Islet precursor cell (in vitro differentiated cells): ENCODE measurements at places on chromosomes 5 and 9.
A peak's percentile ranks its signal among the peaks of the same experiment; 100 is the strongest.

DNA sequence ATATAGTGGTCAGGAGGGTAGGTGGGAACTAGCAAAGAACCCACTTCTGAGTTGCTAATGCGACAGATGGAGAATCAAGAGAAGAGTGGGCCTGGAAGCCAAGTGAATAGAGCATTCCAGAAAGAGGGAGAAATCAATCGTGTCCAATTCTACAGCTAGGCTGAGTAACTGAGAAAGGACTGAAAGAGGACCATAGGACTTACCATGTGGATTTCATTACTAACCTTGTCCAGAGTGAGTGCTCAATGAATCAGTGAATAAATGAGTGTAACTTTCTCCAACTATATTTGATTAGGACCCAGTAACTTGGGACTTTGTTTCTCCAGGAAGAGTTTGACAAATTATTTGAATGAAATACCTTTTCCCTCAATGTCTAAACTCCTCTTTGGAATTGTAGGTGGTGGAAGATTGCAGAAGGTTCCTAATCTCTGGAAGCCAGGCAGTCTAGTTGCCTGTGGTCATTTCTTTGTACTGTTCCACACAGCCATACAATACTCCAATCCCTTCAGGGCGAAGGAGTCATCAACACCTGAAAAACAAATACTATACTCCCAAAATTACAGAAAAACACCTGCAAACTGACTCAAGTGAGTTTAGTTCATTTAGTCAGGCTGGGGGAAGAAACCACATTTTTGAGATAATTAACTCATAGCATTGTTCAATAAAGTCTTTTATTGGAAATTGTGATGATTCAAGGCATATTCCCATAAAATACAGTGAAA is 2.6 kb upstream of the F2RL1 start:
- no peak for DNase-seq

DNA sequence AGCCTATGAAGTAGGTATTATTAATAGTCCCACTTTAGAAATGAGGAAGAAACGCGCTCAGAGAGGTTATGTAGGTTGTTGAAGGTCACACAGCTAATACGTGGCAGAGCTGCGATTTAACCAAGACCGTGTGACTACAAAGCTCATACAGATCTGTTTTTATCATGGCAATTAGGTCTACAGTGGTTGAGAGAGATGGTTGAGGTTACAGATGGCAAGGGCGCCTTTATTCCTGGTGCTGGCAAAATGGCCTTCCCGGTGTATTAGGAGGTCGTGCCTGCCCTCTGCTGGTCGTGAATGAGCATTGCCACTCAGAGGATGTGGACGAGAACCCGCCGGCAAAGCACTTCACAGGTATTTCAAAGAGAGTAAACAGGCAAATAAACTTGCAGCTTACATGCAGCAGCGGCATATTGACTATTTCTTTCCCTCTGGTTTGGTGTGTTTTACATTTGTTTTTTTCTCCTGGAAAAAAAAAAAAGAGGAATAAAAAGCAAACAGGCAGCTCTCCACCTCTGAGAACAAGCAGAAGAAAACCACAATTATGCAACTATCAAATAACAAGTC is 65.3 kb upstream of the EGFLAM start:
- DNase-seq: peak; percentile 84

GRCh38 chr5:133680830-133681565 is 68.7 kb upstream of the FSTL4 start:
- peak; percentile 43 for DNase-seq

GRCh38 chr5:61379677-61380076 is 47.6 kb downstream of the ZSWIM6 start:
- DNase-seq: no peak

DNA sequence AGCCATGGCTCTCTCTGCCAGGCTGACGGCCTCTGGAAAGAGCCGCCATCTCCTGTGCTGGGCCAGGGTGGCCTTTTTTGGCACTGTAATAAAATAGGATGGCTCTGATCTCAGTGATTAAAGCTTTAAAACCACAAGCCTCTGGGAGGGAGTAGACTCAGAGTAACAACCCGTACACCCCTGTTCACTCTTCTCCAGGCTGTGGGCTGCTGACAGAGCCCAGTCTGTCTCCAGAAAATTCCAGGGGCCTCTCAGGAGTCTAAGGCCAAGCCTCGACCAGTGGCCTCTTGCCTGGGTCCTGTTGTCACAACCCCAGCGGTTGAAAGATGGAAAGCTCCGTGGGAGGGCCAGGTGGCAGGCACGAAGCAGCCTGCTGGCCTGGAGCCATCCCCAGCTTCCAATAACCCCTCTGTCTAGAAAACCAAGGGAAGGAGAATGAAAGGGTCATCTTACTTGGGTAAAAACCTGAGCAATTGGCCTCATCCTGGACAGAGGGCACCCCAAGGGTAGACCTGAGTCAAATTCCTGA is 286.7 kb upstream of the ZNF462 start:
- no peak for DNase-seq

DNA sequence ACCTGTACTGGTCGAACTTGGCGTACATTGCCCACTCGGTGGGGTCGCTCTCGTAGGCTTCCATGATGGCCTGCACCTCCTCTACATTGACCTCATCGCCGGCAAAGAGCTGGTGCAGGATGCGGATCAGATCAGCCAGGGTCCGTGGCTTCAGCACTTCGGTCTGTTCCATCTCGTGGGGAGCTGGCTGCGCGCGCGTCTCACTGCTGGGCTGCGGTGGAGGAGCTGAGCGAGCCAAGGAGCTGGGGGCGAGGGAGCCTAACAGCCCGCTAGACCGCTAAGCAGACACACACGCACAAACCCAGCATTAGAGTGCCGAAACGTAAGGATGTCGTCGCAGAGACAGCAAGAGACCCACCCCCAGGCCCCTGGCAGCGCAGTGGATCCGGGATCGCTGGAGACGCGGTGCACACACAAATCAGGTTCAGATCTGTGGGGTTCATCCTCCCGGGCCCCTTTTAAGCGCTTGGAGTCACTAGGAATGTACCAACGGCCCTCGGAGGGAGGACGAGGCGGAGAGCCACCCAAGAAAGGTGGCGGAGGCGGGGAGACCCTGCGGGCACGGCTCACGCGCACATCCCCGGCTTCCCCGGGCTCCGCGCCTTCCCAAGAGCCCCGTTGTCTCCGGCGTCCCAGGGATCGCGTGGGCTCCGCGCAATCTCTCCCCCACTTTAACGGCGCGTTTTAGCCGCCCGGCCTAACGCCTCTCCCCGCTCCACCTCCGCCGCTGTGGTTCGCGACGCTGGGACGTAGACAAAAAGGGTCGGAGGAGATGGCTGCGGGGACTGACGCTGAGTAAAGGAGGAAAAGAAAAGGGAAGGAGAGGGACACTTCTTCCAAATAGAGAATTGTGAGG is at the start of gene CDO1:
TSS of gene CDO1 (minus strand) at position 434 of the 856 bp plus-strand sequence. CDS start at position 172, 262 bp downstream.
- peak; percentile 84 for DNase-seq

GRCh38 chr5:173733425-173733824 is 117.0 kb upstream of the BOD1 start:
- DNase-seq: no peak

- no peak for DNase-seq
These were observed 140.5 kb downstream of the MUSK start for GRCh38 chr9:110809038-110809595.

DNA sequence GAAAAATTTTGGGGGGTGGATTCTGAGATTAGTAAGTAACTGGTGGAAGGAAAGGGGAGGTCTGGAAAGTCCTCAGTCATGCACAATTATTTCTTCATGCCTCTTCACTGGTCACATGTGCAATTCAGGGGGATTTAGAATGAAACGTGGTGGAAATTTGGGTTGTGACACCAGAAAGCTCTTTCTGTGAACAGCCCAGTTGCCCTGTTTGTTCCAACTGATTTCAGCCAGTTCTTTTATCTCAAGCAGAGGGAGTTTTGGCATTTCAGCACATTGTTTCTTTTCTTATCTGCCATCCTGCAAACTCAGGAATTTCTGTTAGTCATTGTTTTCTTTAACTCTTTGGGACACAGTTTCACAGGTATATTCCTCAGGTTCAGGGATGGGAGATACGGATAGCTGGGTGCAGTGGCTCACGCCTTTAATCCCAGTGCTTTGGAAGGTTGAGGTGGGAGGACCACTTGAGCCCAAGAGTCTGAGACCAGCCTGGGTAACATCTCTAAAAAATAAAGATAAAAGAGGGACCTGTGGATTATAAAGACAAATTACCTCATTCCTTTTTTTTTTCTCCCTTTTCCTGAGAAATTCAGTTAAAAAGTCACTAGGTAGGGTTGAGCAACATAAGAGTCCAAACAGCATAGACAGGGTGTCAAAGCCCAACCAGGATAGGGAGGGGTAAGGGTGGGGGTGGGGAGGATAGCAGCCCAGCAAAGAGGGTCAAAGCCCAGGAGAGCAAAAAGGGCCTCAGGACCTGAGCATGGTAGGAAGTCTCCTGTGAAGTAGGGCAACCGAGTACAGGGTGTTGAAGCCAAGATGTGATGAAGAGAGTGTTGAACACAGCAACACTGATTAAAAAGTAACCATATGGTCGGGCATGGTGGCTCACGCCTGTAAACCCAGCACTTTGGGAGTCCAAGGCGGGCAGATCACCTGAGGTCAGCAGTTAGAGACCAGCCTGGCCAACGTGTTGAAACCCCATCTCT is 5.4 kb upstream of the B4GALT1 start:
- DNase-seq: no peak

DNA sequence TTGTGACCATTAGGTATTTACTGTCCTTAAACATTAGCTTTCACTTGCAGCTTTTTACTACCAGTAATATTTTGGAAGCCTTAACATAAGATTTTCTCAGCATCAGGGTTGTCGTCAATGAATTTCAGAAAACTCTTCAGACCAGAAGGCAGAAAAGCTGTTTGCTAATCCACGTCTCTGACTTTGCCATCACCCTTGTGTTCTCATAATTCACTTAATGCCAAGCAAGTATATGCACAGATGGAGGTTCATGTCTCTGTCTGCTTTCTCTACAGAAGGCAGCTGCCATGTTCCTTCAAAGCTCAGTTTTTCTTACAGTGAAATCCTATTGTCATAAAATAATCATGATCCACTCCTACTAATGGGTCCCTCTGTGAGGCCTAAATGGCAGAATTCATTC is 37.7 kb upstream of the LRRC19 start:
- no peak for DNase-seq

DNA sequence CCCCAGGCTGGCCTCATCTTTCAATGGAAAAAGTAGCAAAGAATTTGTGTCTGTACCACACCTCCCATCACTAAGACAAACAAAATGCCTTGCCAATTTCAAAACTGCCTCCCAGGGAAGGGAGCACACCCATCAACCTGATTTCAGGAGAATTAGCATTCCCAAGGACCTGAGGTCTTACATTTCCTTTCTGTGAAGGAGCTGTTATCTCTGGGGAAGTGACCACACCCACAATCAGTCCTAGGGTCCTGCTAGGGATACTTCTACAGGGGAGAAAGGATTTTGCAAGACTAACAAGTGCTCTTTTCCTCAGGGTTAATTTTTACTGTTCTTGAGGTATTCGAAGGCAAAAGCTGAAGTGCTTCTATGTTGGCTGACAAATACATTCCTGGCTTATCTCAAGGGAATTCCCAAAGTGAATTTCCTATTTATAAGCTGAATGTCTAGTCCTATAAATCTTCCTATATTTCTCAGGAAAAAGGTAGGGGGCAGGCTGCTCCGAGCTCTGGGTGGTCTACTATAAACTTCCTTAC is 97.4 kb upstream of the ITGA1 start:
- DNase-seq: peak; percentile 71

- DNase-seq: peak; percentile 76
These were observed 11.2 kb downstream of the MSANTD3 start for GRCh38 chr9:100437860-100438805.

DNA sequence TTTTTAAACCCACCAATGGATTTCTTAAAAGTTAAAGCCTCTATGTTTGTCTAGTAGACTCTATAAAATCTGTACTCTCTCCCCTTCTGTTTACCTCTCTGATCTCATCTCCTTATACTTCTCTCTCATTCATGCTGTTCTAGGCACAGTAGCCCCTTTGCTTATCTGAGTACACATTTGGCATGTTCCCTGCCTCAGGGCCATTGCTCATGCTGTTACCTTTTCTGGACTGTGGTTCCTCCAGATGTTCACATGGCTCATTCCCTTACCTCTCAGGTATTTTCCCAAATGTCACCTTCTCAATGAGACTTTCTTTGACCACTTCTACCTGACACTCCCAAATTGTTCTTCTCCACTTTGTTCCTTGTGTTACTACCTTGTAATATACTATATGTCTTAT is 176.1 kb downstream of the CWC27 start:
- DNase-seq: peak; percentile 52

GRCh38 chr9:29183971-29184370 is 1610.7 kb upstream of the C9orf72 start:
- DNase-seq: no peak

DNA sequence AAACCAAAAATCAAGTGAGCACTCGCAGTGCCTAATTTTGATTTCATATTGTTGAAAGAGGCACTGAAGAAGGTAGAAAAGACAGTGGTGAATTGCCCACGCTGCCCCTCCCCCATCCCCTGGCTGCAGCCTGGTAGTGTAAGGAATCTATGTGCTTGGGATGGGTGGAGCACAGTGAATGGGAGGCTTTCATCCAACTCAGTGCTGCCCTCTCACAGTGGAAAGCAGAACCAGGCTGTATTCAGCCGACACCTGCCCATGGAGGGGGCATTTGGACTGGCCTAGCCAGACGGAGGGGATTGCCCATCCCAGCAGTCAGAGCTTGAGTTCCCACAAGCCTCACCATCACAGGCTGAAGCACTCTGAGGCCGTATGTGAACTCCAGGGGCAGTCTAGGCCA is 800.4 kb upstream of the DMAC1 start:
- DNase-seq: peak; percentile 54

GRCh38 chr5:112156211-112156610 is 262.9 kb downstream of the EPB41L4A start:
- DNase-seq: no peak

DNA sequence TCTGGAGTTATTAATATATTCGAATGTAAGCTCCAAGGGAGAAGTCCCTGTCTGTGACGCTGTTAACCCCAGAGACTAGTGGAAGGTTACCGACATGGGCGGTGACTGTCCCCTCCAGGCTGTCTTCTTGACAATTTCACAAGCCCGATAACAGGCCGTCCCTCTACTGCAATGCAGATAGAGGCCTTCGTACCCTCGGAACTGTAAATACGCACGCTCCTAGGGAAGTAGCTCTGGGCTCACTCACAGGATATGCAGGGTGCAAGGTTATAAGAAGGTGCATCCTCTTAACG is 680 bp upstream of the RFK start:
- peak; percentile 89 for DNase-seq

DNA sequence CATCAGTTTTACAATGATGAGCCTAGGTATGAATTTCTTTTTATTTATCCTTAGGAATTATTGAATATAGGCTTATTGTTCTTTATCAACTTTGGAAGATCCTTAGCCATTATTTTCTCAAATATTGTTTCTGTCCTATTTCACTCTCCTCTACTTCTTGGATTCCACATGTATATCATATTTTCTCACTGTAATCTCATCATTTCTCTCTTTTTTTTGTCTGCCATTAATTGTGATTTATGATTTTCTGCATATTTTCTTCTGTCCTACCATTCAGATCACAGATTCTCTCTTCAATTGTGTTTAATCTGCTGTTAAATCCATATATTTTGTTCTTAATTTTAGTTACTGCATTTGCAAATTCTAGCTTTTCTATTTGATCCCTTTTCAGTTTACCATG is 139.8 kb downstream of the ARRDC3 start:
- DNase-seq: no peak

GRCh38 chr9:37692622-37693221 is 42.0 kb downstream of the FRMPD1 start:
- no peak for DNase-seq
